ENCODE measurements at places on chromosomes 12 and 14.

GRCh38 chr12:69816082-69816481 is 8.9 kb upstream of the MYRFL start:
- DNase-seq, result no peak

DNA sequence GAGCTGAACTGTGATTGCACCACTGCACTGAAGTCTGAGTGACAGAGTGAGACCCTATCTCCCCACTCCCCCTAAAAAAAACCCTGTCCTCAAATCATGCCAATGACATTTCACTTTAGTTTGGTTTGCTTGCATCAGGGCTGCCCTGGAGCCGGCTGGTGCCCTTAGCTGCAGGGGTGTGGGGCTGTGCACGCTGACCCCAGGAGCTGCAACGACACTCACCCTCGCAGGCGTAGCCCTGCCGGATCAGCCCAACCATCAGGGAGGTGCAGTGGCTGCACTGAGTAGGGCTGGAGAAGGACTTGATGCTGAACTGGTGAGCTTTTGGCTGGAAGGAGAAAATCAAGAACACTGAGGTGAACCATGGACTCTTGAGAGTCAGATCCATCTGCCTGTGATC is 29.8 kb downstream of the AMN start:
- no peak for DNase-seq

DNA sequence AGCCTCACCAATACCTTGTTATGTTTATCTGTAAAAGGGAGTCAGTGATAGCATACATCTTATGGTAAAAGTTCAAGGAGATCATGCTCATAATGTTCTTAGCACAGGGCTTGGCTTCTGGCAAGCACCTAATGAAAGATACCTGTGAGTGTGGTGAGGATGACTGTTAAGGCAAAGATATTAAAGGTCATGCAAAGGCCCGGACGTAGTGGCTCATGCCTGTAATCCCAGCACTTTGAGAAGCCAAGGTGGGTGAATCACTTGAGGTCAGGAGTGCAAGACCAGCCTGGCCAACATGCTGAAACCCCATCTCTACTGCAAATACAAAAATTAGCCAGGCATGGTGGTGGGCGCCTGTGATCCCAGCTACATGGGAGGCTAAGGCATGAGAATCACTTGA is 425.9 kb upstream of the TBX3 start:
- DNase-seq, result no peak

DNA sequence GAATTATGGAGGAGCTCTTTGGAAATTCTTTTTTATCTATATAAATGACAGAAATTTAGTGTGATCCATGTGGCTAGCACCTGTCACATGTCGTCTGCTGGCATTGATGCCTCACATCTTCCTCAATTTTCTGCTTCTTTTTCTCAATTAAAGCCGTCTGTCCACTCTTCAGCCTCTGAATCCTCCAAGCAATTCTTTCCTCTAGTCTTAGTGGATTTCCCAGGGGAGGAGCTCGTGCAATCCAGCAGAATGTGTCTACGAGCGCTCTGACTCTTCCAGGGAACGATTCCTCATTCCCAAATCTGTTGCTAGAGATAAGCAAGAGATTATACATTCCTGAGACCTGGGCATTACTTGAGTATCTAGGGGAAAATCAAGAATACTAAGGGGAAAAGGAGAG is 176.6 kb downstream of the EMP1 start:
- no peak for DNase-seq

DNA sequence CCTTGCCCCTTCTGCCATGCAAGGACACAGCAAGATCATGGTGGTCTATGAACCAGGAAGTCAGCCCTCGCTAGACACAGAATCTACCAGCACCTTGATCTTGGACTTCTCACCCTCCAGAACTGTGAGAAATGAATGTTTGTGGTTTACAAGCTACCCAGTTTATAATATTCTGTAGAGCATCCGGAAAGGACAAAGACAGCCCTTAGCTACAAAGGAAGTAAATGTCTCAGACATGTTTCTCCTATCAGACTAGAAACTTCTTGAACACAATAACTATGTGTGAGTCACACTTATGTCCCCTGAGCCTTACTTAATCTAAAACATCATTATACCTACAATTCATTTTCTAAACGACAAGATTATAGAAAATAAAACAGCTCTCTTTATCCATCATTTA is 176.7 kb downstream of the KLHL28 start:
- no peak for DNase-seq

- DNase-seq, result no peak
Observed at GRCh38 chr12:67489007-67489406, 159.5 kb upstream of the DYRK2 start.

DNA sequence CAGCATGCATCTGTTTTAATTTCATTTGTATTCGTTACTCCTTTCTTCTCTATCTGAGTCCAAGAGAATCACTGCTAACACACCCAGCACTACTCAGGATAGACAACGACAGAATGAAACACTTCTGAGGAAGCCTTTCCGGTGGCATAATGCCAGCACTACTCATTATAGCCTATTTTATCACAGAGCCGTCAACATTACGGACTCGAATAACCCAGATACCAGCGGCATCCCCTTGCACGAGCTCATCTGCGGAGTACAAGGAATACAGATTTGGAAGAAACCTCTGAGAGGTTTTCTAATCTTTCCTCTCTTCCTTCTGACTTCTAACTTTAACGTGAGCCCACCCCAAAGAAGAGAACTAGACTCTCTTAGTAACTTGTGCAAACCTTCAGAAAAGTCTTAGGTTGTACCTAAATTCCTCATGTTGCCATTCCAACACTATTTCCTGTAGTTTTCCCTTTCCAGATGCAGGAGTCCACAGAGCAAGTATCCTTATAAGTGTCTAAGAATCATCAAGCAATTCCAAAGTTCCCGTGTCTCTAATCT is 248.1 kb downstream of the APAF1 start:
- no peak for DNase-seq

Measured in NCI-H146 (cell line).